ENCODE measurements at places on chromosomes 2 and 18.

DNA sequence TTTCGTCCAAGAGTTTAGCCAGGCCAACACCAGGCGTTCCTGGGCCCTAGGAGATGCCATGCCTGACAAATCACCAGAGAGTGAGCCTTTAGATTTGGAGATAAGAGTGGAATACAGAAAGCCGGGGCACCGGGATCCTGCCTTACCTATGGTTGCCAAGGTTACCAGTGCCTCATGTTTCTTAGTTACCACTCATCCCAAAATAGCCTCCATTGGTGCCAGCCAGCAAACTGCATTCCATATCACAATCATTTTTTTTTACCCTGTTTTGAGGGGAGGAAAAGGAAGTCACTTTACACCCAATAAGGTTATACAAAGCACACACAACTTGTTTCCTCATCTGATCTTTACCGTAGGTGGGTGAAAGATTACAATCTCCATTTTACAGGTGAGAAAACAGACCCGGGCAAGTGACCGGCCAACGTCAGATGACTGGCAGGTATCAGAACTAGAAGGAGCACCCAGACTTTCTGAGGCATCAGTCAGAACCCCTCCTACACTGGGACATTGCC is 48.3 kb upstream of the PDIA6 start:
- no peak for DNase-seq

GRCh38 chr2:36373149-36373926 is 17.8 kb downstream of the CRIM1 start:
- DNase-seq, result no peak

DNA sequence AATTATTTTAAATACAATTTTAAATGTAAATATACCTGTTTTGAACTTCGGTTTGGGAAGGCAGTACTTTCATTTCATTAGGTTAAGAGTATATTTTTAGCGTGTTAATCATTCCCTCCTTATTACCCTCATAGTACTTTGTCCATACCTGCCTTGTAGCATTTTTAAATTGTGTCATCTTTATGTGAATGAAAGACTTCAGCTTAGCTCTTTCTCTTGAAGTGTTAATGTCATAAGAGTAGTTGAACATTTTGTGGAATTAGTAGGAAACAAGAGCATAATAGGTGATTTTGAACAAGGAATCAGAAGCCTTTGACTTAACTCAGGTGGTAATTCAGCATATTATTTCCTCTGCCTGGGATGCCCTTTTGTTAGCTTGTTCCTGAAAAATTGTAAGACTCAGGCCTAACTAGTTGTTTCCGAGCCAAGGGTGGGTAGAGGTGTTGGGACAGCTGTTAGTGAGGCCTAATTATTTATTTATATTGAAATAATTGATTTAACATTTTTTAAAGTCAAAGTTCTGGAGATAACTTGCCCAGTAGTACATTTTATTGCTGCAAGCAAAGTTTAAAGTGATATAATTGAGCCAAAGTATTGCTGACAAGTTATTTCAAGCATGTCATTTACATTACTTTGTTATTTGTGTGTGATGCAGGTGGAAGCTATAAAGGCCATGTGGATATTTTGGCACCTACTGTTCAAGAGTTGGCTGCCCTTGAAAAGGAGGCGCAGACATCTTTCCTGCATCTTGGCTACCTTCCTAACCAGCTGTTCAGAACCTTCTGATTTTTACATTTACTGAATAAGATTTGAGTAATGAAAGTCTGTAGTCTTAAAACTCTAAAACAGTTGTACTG is 38.7 kb downstream of the DDX1 start:
- DNase-seq, result no peak

- no peak for DNase-seq
Measured at GRCh38 chr2:121664086-121664485, 14.8 kb upstream of the CLASP1 start.

GRCh38 chr18:35041815-35042387 is 688 bp downstream of the MAPRE2 start:
- DNase-seq, result no peak

Data from mesenteric fat pad (tissue), 1 donor.